HFFc6 (cell line): ENCODE measurements at places on chromosomes 13 and 19. TPM values are rescaled to one million over a fixed set of nuclear protein-coding genes. Genes with fewer than 3 reads are reported as not detected.

- no peak overlapping the region for H3K27ac ChIP-seq
- DNase-seq = no peak
- H3K4me3 ChIP-seq = no peak overlapping the region
- H3K4me1 ChIP-seq = no peaks in the 10 kb centered on the region
- no peaks in the 10 kb centered on the region for H3K36me3 ChIP-seq
Observed at GRCh38 chr13:110528371-110528770, 33.2 kb downstream of the RAB20 start.

DNA sequence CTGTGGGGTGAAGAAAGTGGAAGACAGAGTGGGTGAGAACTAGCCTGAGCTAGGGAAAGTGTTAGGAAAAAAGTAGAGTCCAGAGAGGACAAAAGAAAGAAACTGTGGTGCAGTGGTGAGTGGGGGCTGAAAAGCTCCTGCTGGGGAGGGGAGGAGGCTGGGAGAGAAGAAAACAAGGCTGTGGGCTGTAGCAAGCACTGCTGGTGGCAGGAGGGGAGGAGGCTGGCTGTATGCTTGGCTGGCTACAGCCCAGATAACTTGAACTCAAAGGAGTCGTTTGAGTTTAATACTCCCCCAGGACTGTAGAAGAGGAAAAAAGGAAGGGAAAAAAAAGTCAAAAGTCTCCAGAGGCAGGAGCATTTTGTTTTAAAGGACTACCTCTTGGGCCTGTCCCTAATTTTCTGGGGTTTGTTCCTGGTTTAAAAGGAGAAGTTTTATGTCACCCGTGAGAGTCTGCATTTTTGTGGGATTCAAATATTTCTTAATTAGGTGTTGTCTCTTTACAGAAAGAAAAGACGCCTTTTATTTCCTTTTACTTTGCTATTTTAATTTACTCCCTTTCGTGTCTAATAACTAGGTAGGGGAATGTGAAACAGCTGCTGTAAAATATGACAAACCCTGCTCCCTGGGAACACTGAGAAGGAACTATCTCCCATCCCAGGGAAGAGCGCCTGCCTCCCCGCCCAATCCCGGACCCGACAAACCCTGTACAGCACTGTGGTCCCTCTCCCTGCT, 21.7 kb downstream of the ZIC5 start:
- no peak overlapping the region for H3K4me3 ChIP-seq
- no peak for DNase-seq
- H3K27ac ChIP-seq = no peak overlapping the region
- H3K27me3 ChIP-seq = peaks cover 66% of the 10 kb centered on the region
- no peaks in the 10 kb centered on the region for H3K4me1 ChIP-seq
- no peaks in the 10 kb centered on the region for H3K36me3 ChIP-seq

GRCh38 chr19:8663920-8664670, 33.7 kb downstream of the NFILZ start:
- no peaks in the 10 kb centered on the region for H3K36me3 ChIP-seq
- DNase-seq = no peak
- no peak overlapping the region for H3K27ac ChIP-seq
- H3K4me3 ChIP-seq = no peak overlapping the region
- peaks cover 5% of the 10 kb centered on the region for H3K27me3 ChIP-seq
- no peaks in the 10 kb centered on the region for H3K4me1 ChIP-seq

The KIR2DL4 gene
- not detected in 3 replicates for total RNA-seq

- H3K27ac ChIP-seq = peak overlapping the region; percentile 64
- H3K36me3 ChIP-seq = peaks cover 31% of the 10 kb centered on the region
- H3K4me1 ChIP-seq = peaks cover 52% of the 10 kb centered on the region
- H3K27me3 ChIP-seq = peaks cover 10% of the 10 kb centered on the region
Observed at GRCh38 chr19:54156953-54157352, 2.6 kb downstream of the LENG1 start.

DNA sequence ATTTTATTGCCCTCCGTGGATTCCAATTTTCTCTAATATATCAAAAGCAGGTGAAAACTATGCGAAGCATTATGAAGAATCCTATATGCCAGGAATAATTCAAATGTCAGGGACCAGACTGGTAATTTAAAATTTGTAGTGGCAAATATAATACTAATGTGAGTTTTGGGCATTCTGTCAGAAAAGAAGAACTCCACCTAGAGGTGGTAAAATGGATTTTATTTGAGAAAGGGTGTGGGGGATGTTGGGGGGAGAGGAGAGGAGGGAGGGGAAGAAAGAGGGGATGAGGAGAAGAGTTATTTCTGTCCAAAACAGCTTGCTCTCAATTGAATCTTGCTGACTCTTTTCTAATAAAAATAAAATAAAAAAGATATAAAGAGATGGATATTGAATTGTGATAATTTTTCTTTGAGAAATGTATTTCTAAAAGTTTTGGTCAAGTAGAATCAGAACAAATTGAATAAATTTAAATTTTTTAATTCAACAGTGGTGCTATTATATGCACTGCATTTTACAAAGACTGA, 929.3 kb upstream of the SLITRK5 start:
- DNase-seq = no peak
- H3K27ac ChIP-seq = no peak overlapping the region
- H3K36me3 ChIP-seq = no peaks in the 10 kb centered on the region
- no peaks in the 10 kb centered on the region for H3K4me1 ChIP-seq
